HT-29 (cell line): ENCODE measurements at places on chromosomes 5 and 9.

DNA sequence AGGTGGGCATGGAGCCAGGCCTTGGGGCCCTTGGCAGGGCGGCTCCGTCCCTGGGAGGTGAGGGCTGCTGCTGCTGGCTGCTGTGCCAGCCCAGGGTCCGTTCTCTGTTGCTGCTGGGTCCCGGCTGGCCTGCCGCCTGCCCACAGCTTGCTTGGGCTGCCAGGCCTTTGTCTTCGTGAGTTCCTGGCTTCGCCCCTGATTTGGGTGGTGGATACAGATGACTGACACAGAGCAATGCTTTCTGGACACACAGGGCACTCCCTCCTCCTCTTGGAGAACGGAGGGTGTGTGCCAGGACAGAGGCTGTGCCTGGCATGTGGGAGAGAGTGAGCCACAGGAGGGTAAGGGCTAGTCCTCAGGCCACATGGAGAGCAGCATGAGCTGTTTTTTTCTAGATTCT lies 166.1 kb downstream of the MACROH2A1 start:
- DNase-seq, result no peak

GRCh38 chr9:3553076-3553765 lies 27.4 kb upstream of the RFX3 start:
- no peak for DNase-seq

- no peak for DNase-seq
Observed at GRCh38 chr9:18796696-18797270, 236.2 kb downstream of the SAXO1 start.

DNA sequence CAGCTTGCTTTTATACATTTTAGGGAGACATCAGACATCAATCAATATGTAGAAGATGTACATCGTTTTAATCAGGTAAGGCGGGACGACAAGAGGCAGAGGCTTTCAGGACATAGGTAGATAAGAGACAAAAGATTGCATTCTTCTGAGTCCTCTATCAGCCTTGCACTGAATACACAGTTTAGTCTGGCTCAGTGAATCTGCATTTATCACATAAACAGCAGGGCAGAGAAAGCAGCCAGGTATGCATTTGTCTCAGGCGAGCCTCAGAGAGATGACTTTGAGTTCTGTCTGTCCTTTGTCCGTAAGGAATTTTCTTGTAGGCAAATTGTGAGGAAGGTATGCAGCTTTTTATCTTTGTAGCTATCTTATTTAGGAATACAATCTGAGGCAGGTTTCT lies 202.8 kb upstream of the TAS2R1 start:
- no peak for DNase-seq

DNA sequence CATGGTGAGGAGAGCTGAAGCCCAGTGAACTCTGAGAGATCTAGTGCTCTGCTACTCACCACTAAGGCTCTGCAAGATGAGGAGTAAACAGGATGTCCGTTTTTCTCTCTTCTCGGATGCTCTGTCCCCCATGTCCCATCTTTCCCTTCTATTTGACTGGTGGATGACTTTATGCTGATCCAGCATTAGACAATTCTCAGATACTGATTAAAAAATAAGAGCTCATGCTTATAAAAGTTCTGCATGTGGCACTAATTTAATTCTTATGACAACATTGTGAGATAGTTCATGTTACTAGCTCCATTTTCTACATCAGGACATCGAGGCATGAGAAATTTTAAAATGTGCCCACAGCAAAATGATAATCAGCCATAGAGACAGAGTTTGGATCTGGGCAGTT lies 77.0 kb downstream of the HMHB1 start:
- DNase-seq, result no peak

DNA sequence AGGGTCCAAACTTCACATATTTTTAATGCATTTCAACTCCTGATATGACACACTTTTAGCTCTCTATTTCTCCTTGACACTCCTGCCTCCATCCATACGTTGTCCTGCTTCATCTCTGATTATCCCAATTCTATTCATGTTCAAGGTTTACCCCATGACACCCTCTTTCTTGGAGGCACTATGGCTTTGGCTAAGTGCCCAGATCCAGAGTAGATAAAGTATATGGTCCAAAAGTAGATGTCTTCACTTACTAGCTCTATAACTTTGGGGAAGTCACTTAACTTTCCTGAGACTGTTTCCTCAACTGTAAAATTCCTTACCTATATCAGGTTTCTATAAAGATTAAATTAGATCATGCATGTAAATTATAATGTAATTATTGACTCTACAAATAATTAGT lies 36.1 kb downstream of the SLC22A5 start:
- peak; percentile 10 for DNase-seq

DNA sequence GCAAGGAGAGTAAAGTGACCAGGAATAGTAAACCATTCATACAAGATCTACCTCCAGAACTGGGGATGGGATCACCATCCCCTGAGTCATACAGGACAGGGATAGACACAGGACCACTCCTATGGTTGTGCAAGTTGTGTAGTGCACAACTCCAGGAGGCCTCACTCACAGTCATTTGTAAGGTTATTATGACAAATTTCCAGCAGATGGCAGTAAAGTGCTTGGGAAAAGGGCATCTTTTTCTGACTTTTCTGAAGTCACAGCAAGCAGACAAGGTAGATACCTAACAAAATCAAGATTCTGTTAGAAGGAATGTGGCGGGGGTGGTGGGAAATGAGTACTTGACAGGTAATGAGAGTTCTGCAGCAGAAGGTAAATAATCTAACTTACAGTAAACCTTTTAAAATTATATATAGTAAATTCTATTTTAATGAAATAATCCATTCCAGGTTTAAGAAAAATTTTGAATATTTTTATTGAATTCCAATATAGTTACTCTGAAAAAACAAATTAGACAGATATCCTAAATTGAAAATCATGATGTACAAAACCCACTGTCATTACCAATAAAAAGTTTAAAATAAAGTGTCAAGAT lies 16.7 kb upstream of the KIF27 start:
- peak; percentile 81 for DNase-seq

- DNase-seq, result no peak
Observed at GRCh38 chr9:131226226-131226625, 50.1 kb downstream of the FAM78A start.

DNA sequence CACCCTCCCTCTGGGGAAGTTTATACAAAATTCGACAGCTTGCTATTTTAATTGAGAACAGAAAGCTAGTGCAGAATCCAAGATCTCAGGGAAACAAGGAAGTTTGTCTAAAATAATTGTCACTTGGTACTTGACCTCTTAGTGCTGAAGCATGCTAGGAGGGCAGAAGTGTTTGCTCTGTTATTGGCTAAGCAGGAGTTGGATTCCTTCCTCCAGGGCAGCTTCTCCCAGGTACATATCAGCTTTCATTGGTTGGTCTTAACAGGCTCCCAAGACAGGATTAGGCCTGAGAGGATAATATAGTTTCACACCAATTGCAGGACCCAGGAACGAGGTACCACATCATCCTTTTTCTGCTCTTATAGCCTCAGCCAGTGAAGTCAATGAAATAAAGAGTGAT lies 432.8 kb downstream of the IRX1 start:
- DNase-seq, result no peak

GRCh38 chr5:138655530-138656190 lies 80.5 kb upstream of the HSPA9 start:
- no peak for DNase-seq
